Heart left ventricle (tissue), 16 donors: ENCODE measurements at places on chromosomes 2 and 18. TPM values are rescaled to one million over a fixed set of nuclear protein-coding genes. Genes with fewer than 3 reads are reported as not detected.

EMILIN1 gene
- polyA plus RNA-seq, result 21.0 TPM

MC2R gene
- not detected for polyA plus RNA-seq

DNA sequence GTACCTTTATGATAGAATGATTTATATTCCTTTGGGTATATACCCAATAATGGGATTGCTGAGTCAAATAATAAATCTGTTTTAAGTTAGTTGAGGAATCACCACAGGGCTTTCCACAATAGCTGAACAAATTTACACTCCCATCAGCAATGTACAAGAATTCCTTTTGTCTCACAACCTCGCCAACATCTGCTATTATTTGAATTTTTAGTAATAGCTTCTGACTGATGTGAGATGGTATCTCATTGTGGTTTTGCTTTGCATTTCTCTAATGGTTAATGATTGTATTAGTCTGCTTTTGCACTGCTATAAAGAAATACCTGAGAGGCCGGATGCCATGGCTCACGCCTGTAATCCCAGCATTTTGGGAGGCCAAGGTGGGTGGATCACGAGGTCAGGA is 1387.6 kb upstream of the ACVR2A start:
- H3K36me3 ChIP-seq, result no peaks in the 10 kb centered on the region
- no peaks in the 10 kb centered on the region for H3K27me3 ChIP-seq
- H3K4me3 ChIP-seq, result no peak overlapping the region
- H3K27ac ChIP-seq, result no peak overlapping the region

GRCh38 chr2:12730265-12730664 is 13.5 kb downstream of the TRIB2 start:
- H3K27me3 ChIP-seq, result no peaks in the 10 kb centered on the region
- H3K27ac ChIP-seq, result peak overlapping the region; percentile 73
- DNase-seq, result no peak

GRCh38 chr2:128732976-128733431 is 414.3 kb upstream of the HS6ST1 start:
- no peak for DNase-seq
- no peak overlapping the region for H3K27ac ChIP-seq
- H3K36me3 ChIP-seq, result no peaks in the 10 kb centered on the region

DNA sequence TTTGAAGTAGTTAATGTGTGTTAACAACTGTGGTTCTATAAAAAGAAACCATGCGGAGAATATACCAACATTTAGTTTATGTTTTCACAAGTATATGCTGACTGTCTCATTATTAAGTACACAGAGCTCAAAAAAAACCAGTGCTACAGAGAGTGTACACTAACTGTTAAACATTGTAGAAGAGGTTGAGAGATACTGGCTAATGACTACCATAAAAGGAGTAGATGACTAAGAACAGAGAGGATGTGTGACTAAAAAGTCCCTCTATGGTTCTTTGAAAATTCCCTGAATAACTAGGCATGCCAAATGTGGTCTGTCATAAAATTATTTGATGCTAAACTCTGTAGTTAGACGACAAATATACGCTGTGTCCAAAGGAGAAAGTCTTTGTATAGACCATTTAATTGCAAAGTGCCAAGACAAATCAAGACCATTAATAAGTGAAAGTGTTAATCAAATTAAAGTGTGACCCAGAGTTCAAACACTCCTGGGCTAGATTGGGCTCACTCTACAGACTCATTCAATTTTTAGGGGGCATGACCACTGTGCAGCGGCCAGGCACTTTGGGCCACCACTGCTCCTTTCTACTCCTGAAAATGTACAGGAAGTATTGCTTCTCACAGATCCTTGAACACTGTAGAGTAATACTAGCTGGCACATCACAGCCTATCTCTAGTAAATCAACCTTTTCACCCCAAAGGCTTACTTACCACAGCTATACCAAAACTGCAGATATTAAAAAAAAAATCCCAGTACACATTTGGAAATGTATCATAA is 45.1 kb upstream of the SERTAD2 start:
- H3K27me3 ChIP-seq, result no peaks in the 10 kb centered on the region
- no peaks in the 10 kb centered on the region for H3K4me1 ChIP-seq
- no peak overlapping the region for H3K27ac ChIP-seq
- no peak for DNase-seq
- no peaks in the 10 kb centered on the region for H3K36me3 ChIP-seq
